Astrocyte of the spinal cord (primary cell): ENCODE measurements at places on chromosomes 5 and 9.

DNA sequence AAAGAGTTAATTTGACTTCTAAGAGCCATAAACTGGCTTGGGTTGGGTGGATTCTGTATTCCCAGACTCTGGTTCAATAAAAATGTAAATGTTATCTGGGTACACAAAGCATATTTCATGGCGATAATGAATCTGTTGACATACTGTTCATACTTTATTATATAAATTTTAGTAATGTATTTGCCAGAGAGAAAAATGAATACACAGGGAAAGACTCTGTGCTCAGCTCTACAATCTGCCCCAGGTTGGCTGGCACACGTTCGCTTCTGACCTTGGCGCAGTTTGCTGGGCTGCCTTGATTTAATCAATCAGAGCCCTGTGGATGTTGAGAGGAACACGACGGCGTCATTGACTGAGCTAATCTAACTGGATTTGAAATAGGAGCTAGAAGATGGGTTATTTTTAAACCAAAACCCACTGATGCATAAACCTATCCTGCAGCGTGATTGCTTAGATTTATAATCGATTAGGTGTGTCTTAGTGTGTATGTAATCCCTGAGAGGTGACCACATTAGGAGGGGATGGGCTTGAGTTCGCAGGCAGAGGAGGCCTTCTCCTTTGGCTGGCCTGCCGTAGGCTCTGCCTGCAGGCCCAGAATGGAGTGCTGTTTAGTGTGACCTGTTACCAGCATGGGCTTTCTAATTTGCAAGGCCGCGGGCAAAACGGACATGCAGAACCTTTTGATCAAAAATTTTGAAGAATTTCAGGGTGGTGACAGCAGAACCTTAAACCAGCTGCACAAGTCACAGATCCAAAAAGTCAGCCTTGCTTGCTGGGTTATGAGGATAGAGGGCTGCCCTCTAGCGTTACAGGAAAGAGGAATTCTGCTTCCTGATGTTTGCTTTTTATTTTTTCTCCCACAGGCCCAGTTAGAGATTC is 3.9 kb upstream of the ADCY2 start:
- DNase-seq: peak; percentile 32

DNA sequence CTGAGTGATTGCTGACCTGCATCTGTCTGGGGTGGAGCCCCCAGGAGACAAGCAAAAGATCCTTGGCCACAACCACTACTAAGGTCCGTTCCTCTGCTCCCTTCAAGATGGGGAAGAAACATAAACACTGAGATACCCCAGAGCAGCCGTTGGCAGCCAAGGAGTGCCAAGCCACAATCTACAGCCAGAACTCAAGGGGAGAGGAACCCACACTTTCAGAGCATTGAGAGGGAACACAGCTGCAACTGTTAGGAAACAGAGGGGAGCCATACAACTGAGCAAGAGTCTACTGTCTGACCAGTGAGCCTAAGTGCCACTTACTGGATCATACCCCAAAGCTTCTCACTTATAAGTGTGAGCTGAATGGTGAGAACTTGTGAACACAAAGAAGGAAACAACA is 44.6 kb upstream of the ADRB2 start:
- no peak for DNase-seq

DNA sequence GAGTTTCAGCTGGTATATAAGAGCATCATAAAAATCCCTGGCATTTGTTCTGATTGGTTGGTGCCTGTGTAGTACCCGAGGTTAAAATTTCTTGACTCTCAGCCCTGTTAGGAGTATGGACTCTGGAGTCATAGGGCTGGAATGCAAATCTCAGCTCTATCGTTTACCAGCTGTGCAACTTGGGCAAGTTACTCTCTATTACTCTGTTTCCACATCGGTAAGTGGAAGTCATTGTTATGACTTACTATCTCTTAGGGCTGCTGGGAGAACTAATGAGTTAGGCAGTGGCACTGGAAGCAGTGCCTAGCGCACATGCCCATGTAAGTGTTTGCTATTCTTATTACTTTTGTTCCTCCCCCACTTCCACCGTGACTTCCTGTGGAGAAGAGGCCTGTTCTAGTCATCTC is 141.6 kb downstream of the BOD1 start:
- DNase-seq: peak; percentile 57

DNA sequence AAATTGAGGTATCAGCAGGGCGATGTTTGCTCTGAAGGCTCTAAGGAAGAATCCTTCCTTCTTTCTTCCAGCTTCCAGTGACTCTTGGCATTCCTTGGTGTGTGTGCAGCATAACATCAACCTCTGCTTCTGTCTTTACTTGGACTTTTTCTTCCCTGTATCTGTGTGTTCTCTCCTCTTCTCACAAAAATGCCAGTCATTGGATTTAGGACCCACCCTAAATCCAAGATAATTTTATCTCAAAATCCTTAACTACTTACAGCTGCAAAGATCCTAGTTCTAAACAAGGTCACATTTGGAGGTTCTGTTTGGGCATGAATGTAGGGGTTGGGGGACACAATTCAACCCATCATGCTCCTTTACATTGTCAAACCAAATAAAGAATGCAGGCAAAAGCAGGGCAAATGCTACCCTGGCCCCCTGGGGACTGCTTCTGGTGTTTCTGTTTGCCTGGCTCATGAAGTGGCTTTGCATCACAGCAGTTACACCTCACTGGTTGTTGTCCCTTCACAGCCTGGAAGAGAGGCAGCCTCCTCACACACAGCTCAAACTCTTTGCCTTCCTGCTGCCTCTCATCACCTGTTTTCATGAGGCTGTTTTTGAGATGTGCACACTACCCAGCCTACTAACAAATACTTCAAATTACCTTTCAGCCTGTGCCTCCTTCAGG is 64.8 kb upstream of the PLCXD3 start:
- no peak for DNase-seq

DNA sequence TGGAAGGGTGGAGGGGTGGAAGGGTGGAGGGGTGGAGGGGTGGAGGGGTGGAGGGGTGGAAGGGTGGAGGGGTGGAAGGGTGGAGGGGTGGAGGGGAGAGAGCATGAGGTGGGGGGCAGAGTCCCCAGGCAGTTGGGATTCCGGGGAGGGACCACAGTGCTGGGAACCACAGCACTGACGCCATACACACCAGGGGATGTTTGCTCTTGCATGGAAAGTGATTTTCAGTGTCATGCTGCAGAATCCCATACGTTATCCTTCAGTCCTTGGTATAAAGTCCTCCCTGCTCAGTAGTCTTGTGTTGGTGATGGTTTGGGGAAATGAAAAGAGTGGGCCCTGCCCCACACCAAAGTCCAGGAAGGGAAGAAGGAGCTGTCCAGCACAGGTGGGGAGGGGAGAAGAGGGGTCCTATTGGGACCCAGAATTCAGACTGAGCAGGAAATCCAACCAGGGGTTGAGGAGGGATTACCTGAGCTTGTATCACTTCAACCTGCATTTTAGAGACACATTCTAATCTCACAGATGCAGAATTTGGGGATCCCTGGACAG is 5.5 kb upstream of the FIBCD1 start:
- DNase-seq: no peak

GRCh38 chr9:37953775-37954437 is 50.0 kb upstream of the SLC25A51 start:
- peak; percentile 95 for DNase-seq
